ENCODE measurements at places on chromosomes 3 and 15. TPM values are rescaled to one million over a fixed set of nuclear protein-coding genes. Genes with fewer than 3 reads are reported as not detected.

DNA sequence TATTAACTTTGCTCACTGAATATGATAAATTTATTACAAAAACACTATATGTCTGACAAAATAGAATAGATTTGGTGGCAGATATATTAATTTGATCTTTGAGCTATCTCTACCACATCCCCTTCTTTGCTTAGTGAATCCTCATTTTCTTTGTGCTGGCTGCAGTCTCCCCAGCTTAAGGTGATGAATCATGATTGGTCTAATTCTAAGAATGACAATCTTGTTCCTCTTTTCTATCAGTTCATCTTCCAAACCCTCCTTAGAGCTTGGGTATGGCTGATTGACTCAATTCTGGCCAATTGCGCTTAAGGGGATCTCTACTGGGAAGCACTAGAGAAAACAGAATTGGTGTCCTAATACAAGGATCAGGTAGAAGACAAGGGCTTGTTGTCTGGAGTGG lies 309.6 kb upstream of the GOLIM4 start:
- H3K36me3 ChIP-seq = no peaks in the 10 kb centered on the region
- H3K4me3 ChIP-seq = no peak overlapping the region
- no peak overlapping the region for H3K27ac ChIP-seq
- H3K27me3 ChIP-seq = no peaks in the 10 kb centered on the region
- no peaks in the 10 kb centered on the region for H3K4me1 ChIP-seq

DNA sequence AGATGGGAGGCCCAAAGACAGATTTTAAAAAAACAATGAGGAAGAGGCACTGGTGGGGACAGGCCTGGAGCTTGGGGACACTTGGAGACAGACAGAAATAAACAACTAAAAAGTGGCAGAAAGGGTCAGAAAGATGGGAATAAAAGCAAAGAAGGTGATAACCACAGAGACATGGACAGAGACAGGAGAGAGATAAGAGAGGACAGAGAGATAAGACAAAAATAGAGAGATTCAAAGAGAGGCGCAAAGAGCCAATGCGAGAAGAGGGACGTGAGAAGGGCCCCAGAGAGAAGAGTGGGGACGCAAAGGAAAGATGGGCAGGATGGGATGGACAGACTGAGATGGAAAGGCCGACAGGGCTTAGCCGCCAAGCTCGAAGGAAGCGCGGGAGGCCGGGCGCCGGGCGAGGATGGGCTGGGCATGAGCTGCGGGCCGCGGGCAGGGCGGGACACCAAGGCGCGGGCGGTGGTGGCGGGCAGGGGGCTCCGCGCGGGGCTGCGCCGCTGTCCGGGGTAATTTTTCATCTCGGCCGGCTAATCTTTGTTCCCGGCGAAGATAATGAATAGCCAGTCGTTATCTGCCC lies 3.1 kb upstream of the GATA2 start:
- peak overlapping the region; percentile 24 for H3K4me3 ChIP-seq
- no peak for DNase-seq
- peaks cover 6% of the 10 kb centered on the region for H3K4me1 ChIP-seq
- H3K27me3 ChIP-seq = peaks cover 58% of the 10 kb centered on the region

DNA sequence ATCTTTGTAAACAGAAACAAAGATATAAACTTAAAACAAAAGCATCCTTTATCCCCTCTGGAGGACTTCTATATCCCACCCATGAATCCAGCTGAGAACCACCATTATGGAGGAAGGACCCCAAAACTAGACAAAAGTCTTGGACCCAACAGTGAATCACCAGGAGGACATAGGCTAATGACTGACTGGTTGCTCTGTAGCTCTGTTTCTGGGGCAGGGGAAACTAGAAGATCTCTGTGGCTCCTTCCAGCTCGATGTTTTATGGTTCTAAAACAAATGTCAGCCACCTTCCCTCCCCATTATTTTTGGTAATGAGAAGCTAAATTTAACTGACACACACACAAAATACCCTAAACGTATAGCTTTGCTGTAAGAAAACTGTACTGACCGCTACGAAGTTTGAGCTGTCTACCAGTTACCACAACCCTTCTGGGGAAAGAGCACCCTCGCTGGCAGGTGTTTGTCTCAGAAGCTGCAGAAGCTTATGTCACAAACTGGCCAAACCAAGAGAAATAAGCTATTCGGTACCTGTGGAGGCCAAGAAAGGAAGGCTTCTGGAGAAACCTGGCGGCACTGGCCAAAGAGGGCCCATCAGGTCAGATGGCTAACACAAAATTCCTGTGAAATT lies 36.4 kb downstream of the MB21D2 start:
- H3K27me3 ChIP-seq = peaks cover 3% of the 10 kb centered on the region
- DNase-seq = no peak
- no peak overlapping the region for H3K4me3 ChIP-seq
- no peak overlapping the region for H3K27ac ChIP-seq
- peaks cover 12% of the 10 kb centered on the region for H3K36me3 ChIP-seq

DNA sequence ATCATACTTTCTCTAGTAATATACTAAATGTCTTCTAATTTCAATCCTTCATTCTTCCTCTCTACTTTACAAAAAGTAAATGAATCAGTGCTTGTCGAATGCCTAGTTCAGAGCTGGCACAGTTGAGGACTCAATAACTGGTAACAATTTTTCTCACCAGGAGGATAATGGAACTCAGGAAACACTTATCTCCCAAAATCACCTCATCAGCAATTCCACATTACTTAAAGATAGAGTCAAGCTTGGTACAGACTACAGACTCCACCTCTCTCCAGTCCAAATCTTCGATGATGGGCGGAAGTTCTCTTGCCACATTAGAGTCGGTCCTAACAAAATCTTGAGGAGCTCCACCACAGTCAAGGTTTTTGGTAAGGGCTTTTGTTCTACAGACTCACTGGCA lies 16.3 kb downstream of the ZBED2 start:
- no peaks in the 10 kb centered on the region for H3K27me3 ChIP-seq
- peaks cover 65% of the 10 kb centered on the region for H3K36me3 ChIP-seq
- DNase-seq = no peak
- H3K4me1 ChIP-seq = peaks cover 82% of the 10 kb centered on the region

TRIM42 gene
- not detected for total RNA-seq

- H3K4me1 ChIP-seq = peaks cover 11% of the 10 kb centered on the region
- DNase-seq = no peak
- H3K27ac ChIP-seq = no peak overlapping the region
- H3K27me3 ChIP-seq = peaks cover 3% of the 10 kb centered on the region
These were observed 44.2 kb upstream of the C2CD4B start for GRCh38 chr15:62209322-62209721.

DNA sequence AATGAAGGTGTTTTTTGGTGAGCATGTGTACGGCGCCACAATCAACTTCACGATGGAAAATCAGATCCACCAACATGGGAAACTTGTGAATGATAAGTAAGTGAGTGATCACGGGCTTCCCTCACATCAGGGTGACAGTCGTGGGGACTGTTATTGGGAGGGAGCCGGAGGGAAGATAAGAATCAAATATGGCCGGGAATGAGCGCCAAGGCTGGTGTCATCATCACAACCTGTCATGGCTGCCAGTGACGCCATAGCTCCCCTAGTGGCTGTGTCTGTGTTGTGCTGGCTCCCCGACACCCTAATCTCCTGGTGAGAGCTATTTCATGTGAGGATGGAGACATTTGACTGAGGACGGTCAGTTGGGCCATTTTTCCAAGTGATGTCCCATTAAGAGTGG lies 168.5 kb downstream of the SV2B start:
- H3K4me1 ChIP-seq = peaks cover 9% of the 10 kb centered on the region
- H3K4me3 ChIP-seq = no peak overlapping the region
- no peak for DNase-seq
- H3K27ac ChIP-seq = no peak overlapping the region
- H3K27me3 ChIP-seq = peaks cover 24% of the 10 kb centered on the region

GRCh38 chr15:100180921-100181320 lies 160.9 kb downstream of the ADAMTS17 start:
- no peak for DNase-seq
- peaks cover 2% of the 10 kb centered on the region for H3K27me3 ChIP-seq
- no peaks in the 10 kb centered on the region for H3K36me3 ChIP-seq
- no peak overlapping the region for H3K27ac ChIP-seq

CYP19A1 gene
- 0.24 TPM for total RNA-seq

DNA sequence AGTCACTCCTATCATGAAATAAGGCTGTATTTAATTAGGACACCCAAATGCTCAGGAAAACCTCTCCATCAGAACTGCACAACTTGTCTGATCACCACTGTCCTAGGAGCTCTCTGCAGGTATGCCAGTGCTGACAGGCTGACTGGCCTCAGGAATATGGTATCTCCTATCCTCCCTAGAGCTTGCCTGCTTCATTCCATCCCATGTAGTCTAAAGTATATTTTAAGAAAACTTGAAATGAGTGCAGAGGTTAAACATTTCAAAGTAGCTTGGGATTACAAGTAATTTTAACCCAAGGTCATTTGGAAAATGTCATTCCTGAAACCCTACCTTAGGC lies 23.7 kb downstream of the FILIP1L start:
- H3K27ac ChIP-seq = no peak overlapping the region
- H3K27me3 ChIP-seq = no peaks in the 10 kb centered on the region
- H3K4me3 ChIP-seq = no peak overlapping the region
- H3K4me1 ChIP-seq = peaks cover 43% of the 10 kb centered on the region

GOLGA8N gene
- 7.7 TPM for total RNA-seq

DNA sequence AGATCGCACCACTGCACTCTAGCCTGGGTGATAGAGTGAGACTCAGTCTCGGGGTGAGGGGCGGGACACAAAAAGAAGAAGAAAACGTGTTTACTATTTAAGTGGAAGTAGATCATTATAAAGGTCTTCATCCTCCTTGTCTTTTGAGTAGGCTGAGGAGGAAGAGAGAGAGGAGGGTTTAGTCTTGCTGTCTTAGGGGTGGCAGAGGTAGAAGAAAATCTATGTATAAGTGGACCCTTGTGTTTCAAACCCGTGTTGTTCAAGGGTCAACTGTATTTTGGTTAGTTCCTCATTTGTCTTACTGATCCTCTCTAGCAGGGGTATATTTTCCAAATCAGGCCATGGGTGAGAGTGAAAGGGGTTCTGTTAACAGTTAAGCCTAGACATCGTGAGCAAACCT lies 40.1 kb downstream of the TRIM71 start:
- peaks cover 11% of the 10 kb centered on the region for H3K27me3 ChIP-seq
- H3K27ac ChIP-seq = no peak overlapping the region
- no peaks in the 10 kb centered on the region for H3K36me3 ChIP-seq
- no peak overlapping the region for H3K4me3 ChIP-seq
- no peaks in the 10 kb centered on the region for H3K4me1 ChIP-seq
- DNase-seq = no peak

TERC gene
- total RNA-seq = 3.1 TPM

GRCh38 chr15:28929200-28929599 lies 43.4 kb downstream of the APBA2 start:
- peaks cover 4% of the 10 kb centered on the region for H3K27me3 ChIP-seq
- H3K4me1 ChIP-seq = peaks cover 8% of the 10 kb centered on the region
- H3K4me3 ChIP-seq = no peak overlapping the region
- no peaks in the 10 kb centered on the region for H3K36me3 ChIP-seq

ZKSCAN7 gene
- total RNA-seq = 0.73 TPM

DNA sequence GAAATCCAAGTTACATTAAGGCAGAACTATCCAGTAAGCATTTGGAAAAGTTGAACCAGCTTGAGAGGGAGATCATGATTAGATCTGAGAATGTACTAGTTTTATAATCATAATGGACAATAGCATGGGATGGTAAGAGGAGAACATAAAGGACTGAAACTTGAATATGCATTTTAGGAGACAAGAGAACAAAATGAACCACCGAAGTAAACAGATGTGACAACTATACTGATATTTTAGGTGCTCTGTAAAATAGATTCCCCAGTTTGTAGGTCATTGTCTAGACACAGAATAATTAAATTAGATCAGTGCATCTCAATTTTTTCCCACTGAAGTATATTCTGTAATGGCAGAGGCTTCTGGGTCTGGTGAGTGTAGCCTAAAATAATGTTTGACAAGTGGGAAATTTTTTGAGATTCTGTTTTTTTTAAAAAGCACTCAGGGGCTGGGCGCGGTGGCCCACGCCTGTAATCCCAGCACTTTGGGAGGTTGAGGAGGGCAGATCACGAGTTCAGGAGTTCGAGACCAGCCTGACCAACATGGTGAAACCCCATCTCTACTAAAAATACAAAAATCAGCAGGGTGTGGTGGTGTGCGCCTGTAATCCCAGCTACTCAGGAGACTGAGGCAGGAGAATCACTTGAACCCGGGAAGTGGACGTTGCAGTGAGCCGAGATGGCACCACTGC lies 16.3 kb downstream of the ECT2 start:
- H3K4me3 ChIP-seq = no peak overlapping the region
- no peaks in the 10 kb centered on the region for H3K27me3 ChIP-seq
- DNase-seq = no peak

GRCh38 chr3:42094128-42094527 lies 3.0 kb downstream of the TRAK1 start:
- no peaks in the 10 kb centered on the region for H3K27me3 ChIP-seq
- H3K36me3 ChIP-seq = peaks cover 33% of the 10 kb centered on the region
- DNase-seq = no peak
- peak overlapping the region; percentile 75 for H3K27ac ChIP-seq
- H3K4me1 ChIP-seq = peaks cover 63% of the 10 kb centered on the region

GRCh38 chr15:73515527-73515926 lies 72.6 kb downstream of the REC114 start:
- no peak overlapping the region for H3K27ac ChIP-seq
- peaks cover 5% of the 10 kb centered on the region for H3K27me3 ChIP-seq
- peaks cover 4% of the 10 kb centered on the region for H3K4me1 ChIP-seq
- no peak for DNase-seq
- no peaks in the 10 kb centered on the region for H3K36me3 ChIP-seq

OSBPL10 gene
- 14.5 TPM for total RNA-seq

DNA sequence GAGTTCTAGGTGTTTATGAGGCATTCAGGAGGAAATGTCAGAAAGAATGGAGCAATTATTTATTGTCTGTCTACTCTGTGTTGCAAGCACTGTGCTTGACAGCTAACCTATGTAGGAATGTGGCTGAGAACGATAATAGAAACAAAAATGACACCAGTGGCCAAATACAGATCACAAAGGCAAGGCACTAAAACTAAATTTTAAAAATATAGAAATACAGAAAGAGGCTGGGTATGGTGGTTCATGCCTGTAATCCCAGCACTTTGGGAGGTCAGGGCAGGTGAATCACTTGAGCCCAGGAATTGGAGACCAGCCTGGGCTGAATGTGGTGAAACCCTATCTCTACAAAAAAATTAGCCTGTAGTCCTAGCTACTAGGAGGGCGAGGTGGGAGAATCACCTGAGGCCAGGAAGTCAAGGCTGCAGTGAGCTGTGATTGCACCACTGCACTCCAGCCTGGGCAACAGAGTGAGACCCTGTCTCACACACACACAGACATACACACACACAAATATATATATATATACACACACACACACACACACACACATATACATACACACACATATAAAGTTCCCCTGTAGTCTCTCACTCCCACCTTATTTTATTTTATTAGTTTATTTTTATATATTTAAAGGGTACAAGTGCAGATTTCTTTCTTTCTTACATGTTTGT lies 6.0 kb downstream of the PRKCI start:
- H3K27me3 ChIP-seq = no peaks in the 10 kb centered on the region
- no peak overlapping the region for H3K27ac ChIP-seq
- H3K4me3 ChIP-seq = no peak overlapping the region
- DNase-seq = no peak

LRRIQ4 gene
- total RNA-seq = 0.10 TPM

GRCh38 chr3:181909241-181909640 lies 197.5 kb downstream of the SOX2 start:
- no peaks in the 10 kb centered on the region for H3K27me3 ChIP-seq
- no peaks in the 10 kb centered on the region for H3K36me3 ChIP-seq
- H3K4me3 ChIP-seq = no peak overlapping the region
- no peak overlapping the region for H3K27ac ChIP-seq
